Activated naive CD8-positive, alpha-beta T cell treated with anti-CD3 and anti-CD28 coated beads for 36 hours (primary cell): ENCODE measurements at places on chromosomes 1 and 21. TPM values are rescaled to one million over a fixed set of nuclear protein-coding genes. Genes with fewer than 3 reads are reported as not detected.

DNA sequence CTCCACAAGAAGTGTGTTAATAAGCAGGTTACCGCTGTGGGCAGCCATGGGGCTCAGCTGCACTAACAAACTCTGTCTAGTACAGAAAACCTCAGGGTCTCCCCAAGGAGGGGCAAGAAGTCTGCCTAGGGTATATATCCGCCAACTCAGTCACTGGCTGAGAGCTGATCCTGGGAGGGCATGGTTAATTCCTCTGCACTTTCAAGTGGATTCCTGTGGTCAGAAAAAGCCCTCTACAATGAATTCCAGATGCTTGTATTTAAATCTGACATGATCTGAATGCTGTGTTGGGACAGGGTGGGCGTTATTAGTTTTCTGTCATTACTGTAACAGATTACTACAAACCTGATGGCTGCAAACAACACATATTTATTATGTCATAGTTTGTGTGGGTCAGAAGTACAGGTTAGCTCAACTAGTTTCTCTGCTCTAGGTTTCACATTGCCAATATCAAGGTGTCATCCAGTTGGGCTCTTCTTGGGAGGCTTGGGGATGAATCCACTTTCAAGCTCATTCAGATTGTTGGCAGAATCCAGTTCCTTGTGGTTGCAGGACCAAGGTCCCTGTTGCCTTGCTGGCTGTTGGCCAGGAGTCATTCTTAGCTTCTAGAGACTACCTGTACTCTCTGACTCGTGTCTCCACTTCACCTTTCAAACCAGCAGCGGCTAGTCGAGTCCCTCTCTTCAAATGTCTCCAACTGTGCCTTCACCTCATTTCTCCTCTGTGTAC, 8.0 kb upstream of the SELE start:
- no peak for DNase-seq
- H3K27ac ChIP-seq = no peak overlapping the region
- H3K36me3 ChIP-seq = peaks cover 2% of the 10 kb centered on the region
- H3K4me1 ChIP-seq = no peaks in the 10 kb centered on the region

- H3K27ac ChIP-seq = peak overlapping the region; percentile 85
- DNase-seq = no peak
Measured at GRCh38 chr1:110896090-110896489, 23.1 kb downstream of the CD53 start.

GRCh38 chr1:91980663-91981062, 31.5 kb downstream of the BRDT start:
- H3K4me1 ChIP-seq = no peaks in the 10 kb centered on the region
- no peaks in the 10 kb centered on the region for H3K36me3 ChIP-seq
- H3K27ac ChIP-seq = no peak overlapping the region
- no peak overlapping the region for H3K4me3 ChIP-seq
- peaks cover 11% of the 10 kb centered on the region for H3K27me3 ChIP-seq

DNA sequence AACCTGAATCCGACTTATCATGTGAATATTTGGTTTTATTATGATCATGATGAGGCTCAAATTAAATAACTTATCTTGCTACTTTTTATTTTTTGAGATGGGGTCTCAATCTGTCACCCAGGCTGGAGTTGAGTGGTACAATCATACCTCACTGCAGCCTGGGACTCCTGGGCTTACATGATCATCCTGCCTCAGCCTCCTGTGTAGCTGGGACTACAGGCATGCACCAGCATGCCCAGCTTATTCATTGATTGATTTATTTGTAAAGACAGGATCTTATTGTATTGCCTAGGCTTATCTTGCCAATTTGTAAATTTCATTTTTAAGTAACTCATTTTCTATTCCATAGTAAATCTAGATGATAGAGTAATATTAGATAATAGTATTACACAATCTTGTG, 84.3 kb downstream of the COL11A1 start:
- DNase-seq = no peak
- H3K4me3 ChIP-seq = no peak overlapping the region
- no peaks in the 10 kb centered on the region for H3K4me1 ChIP-seq
- H3K27ac ChIP-seq = no peak overlapping the region
- H3K27me3 ChIP-seq = no peaks in the 10 kb centered on the region

GRCh38 chr21:45632160-45632559, 11.4 kb upstream of the PCBP3 start:
- DNase-seq = no peak
- no peaks in the 10 kb centered on the region for H3K36me3 ChIP-seq
- H3K27me3 ChIP-seq = no peaks in the 10 kb centered on the region
- no peak overlapping the region for H3K4me3 ChIP-seq
- no peaks in the 10 kb centered on the region for H3K4me1 ChIP-seq

The CLSTN1 gene
- 30.4 TPM for total RNA-seq
